NB4 (cell line): ENCODE measurements at places on chromosomes 6 and 20.

DNA sequence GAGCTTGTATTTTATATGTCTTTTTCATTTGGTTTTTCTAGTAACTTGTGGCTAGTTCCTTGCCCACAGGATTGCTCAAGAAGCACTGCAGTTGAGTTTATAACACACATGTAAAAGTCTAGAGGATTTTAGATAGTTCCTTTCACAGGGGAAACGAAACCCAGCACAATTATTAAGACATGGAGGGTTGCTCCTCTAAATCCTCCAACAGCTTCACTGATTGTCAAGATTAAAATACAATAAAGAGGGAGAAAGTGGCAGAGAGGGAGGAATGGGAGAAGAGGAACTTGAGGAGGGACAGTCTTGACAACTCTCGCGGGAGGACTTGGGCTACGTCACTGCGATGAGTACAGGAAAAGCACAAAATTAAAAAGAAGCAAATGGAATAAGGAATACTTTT lies 9.7 kb upstream of the TBC1D7 start:
- peak; percentile 91 for DNase-seq

- DNase-seq: no peak
These were observed 66.4 kb downstream of the ZNF217 start for GRCh38 chr20:53527196-53527595.

- DNase-seq: no peak
These were observed 20.0 kb upstream of the UBE2J1 start for GRCh38 chr6:89372506-89372901.

GRCh38 chr6:98343004-98343403 lies 491.4 kb upstream of the POU3F2 start:
- DNase-seq: no peak

GRCh38 chr20:52864916-52865605 lies 107.1 kb upstream of the TSHZ2 start:
- DNase-seq: no peak

GRCh38 chr6:129446272-129447197 lies 263.4 kb downstream of the ARHGAP18 start:
- DNase-seq: no peak

- no peak for DNase-seq
These were observed 182.2 kb downstream of the AKAP7 start for GRCh38 chr6:131317516-131317915.

- peak; percentile 80 for DNase-seq
These were observed 23.0 kb upstream of the GTSF1L start for GRCh38 chr20:43749734-43750294.

DNA sequence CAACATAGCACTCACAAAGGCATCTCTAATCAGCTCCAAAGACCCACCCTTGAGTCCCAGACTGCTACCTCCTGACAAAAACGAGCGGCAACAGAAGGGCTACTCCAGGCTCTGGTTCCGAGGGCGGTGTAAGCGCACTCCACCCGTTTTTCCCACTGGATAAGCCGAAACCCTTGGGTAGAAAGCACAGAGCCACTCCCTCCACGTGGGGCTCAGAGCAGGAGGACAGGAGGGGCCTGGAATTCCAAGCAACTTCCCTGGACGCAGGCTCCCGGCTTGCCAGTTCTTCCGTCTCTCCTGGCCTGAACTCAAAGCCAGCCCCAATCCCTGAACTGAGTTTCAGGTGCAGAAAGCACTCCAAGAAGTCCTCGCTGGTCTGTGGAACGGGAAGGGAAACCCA lies 7.4 kb downstream of the GMEB2 start:
- DNase-seq: no peak

DNA sequence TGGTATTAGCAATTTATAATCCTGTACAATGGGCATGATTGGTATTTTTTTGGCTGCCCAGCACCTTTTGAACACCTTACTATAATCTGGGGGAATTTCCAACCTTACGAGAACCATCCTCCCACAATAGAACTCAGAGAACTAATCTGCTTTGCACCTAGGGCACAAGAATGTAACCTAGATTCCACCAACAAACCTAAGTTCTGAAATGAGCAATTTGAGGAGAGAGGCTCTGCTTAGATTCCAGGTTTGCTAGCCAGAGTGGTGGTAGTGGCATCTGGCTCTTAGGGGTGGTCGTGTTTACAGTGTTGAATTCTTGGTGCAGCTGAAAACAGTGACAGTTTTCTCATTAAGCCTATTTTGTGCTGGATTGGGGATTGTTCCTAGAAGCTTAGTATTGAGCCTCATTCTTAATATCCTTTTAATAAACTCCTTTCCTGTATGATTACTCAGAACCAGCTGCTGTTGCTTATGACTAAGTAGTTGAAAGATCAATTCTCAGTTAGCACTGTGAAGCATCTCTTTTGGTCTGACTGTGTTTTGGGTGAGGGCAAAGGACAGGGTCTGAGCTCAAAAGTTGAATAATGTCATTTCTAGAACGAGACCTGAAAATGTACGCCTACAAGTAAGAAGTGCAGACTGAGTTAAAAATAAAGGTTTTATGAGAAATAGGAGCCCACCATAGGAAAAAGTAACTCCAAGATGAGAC lies 385.6 kb downstream of the CDKAL1 start:
- DNase-seq: no peak

DNA sequence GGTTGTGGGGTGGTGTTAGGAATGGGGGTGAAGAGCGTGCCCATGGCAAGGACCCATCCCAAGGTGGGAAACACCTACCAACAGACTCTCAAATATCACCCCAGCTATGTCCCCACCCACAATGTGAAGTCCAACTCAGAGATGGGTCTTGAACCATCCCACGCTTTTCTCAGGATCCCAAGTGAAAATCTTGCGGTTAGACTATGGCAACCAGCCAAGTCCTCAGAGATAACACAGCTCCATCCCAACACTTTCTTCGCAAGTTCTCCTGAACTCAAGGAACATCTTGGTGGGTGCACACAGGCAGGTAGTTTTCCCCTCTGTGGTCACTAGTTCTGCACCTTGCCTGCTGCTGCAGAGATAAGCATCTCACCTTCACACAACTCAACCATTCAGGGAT lies 116.0 kb downstream of the CDC5L start:
- DNase-seq: no peak

DNA sequence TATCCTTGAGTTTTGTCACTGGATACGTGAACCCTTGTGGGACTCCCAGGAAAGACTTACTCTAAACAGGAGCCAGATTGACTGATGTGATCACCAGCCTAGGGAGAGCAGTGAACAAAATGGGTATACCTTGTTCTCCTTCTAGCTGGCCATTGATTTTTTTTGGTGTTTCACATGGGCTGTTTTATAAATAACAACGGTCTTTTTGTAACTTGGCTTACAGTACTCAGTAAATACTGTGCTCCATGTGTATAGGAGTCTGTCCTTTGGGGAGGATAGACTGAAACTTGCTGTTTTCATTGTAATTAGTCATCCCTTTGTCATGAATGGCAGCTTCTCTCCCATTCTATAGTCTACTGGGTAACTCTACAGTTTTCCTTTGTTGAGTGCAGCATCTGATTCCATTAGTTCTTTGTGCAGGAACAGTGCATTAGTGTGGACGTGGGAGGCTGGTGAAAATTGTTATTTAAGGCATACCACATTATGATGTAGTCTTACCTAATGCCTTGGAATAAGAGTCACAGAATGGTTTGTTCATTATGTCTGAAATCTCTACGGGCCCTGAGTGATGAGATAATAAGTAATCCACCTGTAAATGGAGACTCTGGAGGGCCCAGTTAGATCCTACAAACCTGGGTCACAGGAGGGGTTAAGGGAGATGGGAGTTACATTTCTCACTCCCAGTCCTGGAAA lies 89.5 kb downstream of the TIAM2 start:
- no peak for DNase-seq

- peak; percentile 96 for DNase-seq
These were observed 1.6 kb downstream of the KIAA0408 start for GRCh38 chr6:127457456-127458064.

DNA sequence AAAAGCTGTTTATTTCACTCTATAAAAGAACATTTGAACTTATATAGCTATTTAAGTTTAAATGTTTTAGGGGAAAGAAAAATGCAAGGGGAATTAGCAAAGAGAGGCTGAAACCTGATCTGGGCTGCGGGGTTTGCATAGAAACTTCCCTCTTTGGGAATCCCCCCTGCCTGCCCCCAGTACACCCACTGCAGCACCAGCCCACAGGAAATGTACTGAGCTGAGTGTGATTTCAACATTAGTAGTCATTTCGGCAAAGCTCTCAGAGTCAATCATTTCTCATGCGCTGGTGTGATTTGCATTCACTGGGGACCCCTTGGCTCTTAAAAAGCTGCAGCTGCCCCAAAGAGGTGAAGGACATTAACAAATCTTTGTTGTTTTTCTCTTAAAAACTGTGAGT lies 859.4 kb downstream of the MAFB start:
- peak; percentile 11 for DNase-seq

- DNase-seq: no peak
These were observed 196.6 kb downstream of the ESR1 start for GRCh38 chr6:152004036-152004566.

DNA sequence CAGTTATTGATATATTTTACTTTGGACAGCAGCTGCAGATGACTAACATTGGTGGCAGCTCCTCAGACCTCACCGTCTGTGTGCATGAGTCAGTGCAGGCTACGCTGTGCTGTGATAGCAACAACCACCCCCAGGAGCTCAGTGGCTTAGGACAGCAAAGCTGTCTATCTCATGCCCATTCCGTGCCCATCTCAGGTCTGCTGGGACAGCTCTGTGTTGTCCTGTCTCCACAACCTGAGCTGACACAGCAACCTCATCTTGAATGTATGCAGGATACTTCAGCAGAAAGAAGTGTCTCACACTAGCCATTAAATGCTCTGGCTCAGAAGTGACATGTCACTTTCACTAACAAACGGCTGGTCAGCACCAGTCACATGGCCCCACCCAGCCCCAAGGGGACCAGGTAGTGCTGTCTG lies 47.7 kb downstream of the BANF2 start:
- peak; percentile 24 for DNase-seq

- DNase-seq: no peak
These were observed 52.7 kb downstream of the CDH26 start for GRCh38 chr20:60010689-60011458.

- peak; percentile 29 for DNase-seq
These were observed 1.1 kb upstream of the DCBLD1 start for GRCh38 chr6:117481278-117481925.

DNA sequence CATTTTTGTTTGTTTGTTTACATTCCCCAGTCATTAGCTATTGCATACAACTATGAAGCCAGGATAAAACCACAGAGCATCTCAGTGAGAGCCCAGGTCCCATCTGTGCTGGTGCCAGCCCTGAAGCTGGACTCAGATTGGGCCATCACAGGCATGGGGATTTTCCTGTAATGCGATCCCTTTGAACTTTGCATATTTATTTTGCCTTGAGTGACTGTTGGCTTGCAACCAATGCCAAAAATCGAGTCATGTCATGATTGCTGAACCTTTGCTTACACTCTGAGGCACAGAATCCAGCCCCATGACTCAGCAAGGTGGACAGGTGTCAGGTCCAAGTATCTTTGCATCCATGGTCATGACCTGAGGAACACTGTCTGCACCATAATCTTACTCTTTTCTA lies 46.2 kb upstream of the GGTLC1 start:
- DNase-seq: no peak

DNA sequence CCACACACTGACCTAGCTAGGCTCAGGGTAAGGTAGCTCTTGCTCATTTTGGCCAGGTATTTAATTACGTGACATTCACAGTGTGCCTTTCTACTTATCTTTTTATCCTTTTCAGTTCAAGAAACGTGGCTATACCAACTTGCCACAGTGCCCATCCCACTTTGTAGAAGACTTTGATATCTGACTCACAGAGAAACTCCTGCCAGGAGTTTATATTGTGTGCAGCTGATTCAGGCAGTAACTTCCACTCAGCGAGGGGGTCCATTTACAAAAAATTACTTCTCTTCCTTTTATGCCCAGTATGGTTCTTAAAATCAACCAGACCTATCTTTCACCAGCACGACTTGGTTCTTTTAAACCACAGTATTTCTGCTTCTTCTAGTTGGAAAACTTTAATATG lies 75.6 kb downstream of the PRL start:
- no peak for DNase-seq

DNA sequence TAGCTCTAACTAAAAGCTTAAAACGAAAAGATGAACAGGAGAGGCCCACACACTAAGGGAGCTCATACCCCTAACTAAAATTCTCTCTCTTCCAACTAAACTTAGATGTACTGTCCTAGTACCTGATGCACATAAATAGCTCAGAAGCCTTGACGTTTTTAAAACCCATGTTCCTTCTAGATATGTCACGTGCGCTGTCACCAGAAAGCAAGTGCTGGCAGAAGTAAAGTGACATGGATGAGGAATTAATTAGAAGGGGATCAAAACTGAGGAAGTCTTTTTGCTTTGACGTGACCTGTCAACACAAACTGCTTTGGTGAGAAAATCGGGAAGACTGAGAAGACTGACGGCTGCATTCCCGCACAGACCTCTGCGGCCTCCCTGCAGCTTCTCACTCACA lies 142.5 kb downstream of the ZMYND8 start:
- DNase-seq: no peak

DNA sequence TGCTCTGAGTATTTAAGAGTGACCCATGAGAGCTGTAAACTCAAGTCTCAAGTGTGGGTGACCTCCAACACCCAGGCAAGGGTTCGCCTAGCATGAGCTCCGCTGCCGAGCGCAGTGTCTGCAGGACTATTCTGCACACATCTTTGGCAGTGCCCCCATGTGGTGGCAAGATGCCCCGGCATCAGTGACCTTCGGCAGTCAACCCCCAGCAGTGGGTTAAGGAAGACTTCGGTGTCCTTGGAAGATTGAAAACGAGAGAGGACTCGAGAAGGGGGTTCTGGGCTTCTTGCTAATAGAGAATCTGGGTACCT lies 43.1 kb downstream of the RBM38 start:
- peak; percentile 62 for DNase-seq

DNA sequence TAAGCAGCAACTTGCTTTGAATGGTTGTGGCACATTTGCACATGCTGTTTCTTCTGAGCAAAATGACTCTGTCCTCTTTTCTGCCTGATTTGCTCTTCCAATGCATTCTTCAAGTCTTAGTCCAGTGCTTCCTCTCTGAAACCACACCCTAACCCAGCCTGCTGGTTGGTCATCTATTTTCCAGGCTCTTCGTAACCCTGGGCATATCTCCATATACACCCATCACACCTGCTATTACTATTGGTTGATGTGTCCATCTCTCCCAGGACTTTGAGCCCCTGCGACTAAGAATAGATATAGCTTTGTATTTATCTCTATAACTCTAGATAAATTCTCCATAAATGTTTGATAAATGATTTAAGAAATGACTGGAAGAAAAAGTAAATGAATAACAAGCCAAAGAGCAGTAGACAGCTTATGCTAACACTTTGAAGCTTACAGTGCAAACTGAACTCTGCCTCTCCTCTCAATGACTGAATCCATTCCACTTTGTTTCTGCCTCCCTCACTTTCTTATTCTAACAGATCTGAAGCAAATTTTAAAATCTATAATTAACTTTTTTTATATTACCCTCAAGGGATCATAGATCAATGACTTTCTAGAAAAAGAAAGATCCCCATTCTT lies 59.7 kb upstream of the NT5E start:
- no peak for DNase-seq

DNA sequence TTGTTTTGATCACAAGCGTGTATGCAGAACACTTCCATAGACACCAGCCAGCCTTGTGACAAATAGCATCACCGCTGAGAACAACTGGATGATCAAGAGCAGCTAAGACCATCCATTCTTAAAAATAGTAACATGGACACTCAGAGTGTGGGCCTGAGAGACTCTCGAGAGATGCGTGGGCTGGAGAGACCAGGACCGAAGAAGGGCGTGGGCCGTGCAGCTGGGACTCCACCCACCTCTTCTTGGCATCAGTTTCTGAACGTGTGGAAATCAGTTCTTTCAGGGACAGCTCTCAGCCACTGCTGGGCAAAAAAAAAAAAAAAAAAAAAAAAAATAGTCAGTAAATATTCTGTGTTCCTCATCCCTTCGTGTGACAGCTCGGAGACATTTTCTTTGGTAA lies 314.5 kb upstream of the CDH4 start:
- no peak for DNase-seq

- peak; percentile 67 for DNase-seq
These were observed 12.7 kb upstream of the EFHC1 start for GRCh38 chr6:52407467-52407866.
